Stimulated activated CD4-positive, alpha-beta T cell treated with anti-CD3 and anti-CD28 coated beads, Interleukin-15, amount 100 ng/mL, for 48 hours (primary cell): ENCODE measurements at places on chromosomes 5 and 9.

DNA sequence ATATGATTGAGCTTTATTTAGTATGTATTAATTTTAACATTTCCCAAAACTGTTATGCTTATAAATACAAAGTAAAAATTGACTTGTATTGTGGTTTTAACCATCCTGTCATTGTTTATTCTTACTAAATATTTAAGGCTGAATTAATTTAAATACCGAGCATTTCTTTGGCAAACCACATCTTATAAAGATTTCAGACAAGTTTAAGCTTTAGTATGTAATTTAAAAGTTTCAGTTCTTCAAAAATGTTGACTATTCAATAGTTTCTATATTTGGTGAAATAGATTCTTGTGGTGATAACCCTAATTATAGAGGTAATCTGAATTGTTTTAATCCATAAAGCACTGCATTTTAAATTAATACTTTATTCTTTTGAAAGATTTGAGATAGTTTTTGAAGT lies 65.5 kb downstream of the CCNH start:
- DNase-seq, result no peak

DNA sequence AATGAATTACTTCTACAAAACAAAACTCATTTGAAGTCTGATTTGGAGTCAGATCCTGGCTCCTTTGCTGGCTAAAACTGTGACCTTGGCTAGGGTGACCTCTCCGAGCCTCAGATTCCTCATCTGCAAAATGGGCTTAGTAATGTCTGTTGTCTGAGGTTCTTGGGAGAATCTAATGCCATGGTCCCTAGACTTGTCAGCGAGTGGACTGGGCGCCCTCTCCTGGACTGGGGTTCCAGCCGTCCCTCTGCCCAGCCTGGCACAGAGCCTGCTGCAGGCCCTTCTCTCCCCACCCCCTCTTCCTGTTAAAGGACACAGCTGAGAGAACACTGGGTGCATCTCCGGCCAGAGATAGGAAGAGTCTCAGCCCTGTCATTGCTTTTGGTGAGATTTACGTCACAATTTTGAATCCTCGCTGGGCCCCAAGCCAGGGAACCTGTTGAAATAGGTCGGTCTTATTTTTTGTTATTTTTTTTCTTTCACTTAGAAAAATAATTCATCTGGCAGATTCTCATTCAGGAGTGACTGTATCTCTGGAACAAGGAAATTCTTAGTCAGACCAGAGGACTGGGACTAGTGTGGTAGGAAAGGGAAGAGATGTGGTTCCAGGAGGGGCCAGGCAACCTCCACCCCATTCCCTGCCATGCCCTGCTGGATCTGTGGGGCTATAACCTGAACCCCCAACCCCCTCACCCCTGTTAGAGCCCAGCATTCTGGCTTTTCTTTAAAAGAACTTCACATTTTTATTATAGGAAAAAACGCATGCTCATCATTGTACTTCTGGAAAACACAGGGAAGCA lies 48.2 kb upstream of the RPL26L1 start:
- no peak for DNase-seq

- no peak for DNase-seq
These were observed 97.9 kb downstream of the SV2C start for GRCh38 chr5:76180814-76181805.

- no peak for DNase-seq
These were observed 45.9 kb downstream of the SEMA6A start for GRCh38 chr5:116528519-116529234.

DNA sequence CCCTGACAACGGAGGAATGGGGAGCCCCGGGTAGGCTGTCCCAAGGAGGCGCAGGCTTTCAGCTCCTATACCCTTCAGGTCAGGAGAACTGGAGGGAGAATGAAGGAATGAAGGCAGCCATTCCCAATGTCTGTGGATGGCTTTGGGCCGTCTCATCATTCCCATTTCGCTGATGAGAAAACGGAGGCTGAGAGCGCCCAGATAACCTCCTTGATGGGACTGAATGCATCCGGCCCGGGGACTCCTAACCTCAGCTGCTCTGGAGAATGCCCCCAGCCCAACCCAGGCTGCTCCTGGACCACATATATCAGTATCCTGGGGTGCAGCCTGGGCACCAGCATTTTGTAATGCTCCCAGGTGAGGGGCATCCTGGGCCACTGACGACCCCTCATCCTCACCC lies 52.6 kb upstream of the RNU6ATAC start:
- no peak for DNase-seq

DNA sequence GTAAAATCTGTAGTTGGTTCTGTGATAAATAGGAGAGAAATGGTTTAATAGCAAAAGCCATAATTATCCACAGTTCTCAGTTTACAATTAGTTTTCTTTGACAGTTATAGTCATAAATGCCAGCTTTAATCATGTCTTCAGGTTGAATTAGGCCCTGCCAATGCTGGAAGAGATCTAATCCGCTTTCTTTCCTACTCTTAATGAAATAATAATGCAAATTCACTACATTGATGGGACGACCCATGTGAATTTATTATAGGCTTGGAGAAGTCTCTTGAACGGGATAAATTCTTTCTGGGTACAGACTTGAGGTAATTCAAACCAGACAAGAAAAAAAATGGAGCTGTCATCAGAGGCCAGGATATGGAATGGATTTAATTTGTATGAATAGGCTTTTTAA lies 950.4 kb downstream of the EFNA5 start:
- no peak for DNase-seq

DNA sequence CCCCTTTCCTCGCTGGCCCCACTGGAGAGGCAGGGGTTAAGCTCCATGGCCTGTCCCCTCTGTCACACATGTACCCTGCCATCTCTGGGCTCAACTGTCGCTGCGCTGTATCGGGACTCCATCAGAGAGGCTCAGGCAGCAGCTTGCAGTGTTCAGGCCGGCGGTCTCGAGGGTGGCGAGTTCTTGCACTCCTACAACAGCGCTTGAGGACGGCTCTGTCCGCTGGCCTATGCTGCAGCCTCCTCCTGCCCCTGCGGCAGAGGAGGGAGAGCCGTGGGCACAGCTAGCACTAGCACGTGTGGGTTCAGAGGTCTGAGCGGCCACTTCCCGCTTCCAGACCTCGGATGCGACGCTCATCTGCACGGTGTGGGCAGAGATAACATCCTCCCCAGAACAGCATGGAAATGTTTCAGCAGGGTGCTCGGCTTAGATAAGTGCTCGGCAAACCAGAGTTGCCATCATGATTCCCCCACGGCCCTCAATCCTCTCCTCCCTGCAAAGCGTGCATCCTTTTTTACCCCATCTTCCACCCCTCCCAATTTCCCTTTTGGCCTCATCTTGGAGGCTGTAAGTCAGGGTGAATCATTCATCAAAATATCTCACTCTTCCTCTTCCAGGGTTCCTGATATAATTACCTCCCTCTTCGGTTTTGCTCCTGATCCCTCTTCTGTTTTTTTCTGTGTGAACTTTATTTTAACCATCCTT lies 41.9 kb upstream of the FUBP3 start:
- no peak for DNase-seq
